NCI-H774 (cell line): ENCODE measurements at places on chromosomes 4 and X.

DNA sequence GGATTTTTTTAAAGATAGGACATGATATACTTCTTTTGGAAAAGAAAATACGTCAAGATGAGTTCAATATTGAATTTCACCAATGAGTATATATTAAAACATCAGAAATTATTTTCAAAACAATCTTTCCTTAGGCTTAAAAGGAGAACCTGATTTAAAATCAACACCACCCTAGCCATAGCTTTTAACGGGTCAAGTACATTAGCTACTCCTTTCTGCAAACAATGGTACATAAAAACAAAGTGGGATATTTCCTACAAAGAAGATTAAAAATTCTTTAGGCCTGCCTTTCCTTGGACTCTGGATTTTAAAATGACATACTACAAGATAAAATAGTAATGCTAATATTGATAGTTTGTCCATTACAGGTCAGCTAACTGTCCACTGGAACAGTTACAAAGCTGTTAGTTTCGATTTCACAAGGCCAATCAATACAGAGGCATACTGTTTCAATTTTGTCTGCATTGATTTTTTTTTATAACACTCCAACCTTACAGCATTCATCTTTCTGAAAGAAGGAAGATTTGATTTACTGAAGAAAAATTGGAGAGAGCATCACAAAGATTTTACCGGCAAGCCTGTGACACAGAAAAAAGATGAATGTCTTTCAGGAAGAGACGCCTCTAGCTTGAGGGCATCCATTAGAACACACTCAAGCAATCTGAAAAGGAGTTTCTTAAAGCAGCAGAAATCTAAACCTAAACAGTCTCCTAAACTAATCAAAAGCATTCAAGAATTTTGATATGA is 97.2 kb downstream of the MAB21L2 start:
- no peak for DNase-seq

DNA sequence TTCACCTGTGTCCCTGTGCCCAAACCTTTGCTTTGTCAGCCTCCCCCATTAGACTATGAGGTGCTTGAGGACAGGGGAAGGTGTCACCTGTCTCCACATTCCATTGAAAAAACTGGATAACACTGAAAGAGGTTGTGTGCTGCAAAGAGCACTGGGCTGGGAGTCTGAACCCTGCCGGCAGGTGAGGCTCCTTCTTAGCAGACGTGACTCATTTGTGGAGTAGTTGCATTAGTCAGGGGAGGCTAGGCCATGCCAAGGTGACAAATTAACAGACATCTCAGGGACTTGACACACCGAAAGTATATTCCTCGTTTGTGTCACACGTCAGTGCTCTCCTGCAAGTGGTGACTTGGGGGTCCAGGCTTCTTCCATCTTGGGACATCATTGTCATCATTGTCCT is 95.9 kb upstream of the STX18 start:
- DNase-seq = no peak

DNA sequence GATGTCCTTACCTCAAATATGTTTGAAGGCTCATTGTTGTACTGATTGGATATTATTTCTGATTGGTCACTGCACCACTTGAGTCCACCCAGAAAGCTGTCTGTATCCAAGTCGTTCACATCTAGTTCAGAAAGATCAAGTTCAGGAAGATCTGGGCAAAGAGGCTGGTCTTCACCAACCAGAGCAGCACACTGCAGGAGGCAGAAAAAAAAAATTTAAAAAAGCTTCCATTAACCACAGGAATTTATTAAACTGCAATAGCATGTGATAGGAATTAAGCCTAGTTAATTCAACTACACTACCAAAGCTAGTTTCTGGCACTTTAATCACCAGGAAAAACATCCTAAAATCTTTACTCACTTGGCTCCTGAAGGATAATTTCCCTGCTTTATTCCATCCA is 5.1 kb downstream of the PPARGC1A start:
- DNase-seq = no peak

- DNase-seq = peak; percentile 1
Measured at GRCh38 chr4:111630705-111631104, 514.5 kb upstream of the FAM241A start.

GRCh38 chr4:8182858-8183725 is 16.0 kb upstream of the SH3TC1 start:
- DNase-seq = no peak

GRCh38 chr4:81472281-81473182 is 825 bp upstream of the RASGEF1B start:
- DNase-seq = no peak

DNA sequence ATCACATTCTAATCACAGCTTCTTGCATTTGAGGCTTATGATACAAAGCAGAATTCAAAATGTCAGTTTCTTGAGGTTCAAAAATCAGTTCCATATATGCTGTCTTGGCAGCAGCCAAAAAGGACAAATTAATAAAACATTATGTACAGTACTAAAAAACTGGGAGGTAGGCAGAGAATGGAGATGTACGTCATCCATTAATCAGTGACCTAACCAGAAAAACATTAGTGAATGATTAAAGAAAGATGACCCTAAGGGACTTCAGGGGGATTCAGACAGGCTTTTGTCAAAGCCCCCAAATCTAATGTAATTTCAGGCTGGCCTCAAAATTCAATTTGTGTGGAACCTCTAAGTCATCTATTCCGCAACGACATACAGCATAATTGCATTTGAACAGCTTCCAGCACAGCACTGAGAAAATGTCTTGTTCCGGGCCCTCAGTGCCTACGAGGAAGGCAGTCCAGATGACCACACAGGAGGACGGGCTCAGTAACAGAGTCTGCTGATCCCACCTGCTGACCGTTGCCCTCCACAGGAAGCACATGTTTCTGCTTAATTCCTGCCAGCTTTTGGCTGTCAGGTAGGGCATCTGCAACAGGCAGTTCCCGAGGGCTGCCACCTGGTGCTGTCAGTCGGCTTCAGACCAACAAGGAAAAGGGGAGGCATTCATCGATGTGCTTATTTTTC is 83.8 kb upstream of the HHIP start:
- DNase-seq = no peak

- DNase-seq = peak; percentile 0
Measured at GRCh38 chrX:96372313-96373046, 312.2 kb upstream of the DIAPH2 start.

DNA sequence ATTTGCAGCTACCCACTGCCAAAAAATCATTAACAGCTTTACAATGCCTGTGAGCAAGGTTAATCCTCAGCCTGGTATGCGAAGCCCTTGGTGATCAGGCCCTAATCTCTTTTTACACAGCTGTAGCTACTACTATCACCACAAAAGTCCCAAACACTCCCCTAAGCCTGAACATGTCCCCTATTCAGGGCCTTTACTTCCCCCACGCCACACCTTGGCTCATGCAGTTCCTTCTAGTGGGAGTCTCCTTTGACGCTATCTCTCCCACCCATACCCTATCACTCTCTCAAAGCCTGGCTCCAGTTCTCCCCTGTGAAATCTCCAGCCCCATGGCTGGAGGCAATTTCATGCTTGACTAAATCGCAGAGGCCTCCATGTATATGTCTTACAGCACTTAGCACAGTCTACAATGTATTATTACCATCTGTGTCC is 90.6 kb upstream of the CBR4 start:
- DNase-seq = no peak

GRCh38 chr4:8427761-8428287 is 12.7 kb downstream of the ACOX3 start:
- DNase-seq = no peak

DNA sequence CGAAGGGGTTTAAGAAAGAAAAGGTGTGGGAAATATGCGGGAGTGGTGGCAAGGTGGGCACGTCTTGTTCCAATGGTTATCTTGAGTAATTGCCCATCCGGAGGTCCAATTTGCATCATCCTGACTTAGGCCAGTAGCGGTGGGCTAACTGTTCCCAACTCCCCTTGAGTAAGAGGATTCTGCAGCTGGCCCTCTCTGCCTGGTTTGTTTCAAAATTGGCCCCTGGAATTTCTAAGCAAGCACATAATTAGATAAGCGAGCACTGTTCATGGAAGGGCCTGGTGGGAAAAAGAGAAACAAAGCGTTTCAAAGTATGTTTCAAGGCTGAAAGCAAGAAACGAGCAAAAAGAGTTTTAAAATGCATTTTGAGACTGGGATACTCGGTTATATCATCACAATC is 198.2 kb downstream of the CEP135 start:
- no peak for DNase-seq

GRCh38 chrX:153869473-153870287 is 16.3 kb downstream of the L1CAM start:
- no peak for DNase-seq

GRCh38 chr4:137422666-137423065 is 109.6 kb downstream of the PCDH18 start:
- no peak for DNase-seq

- no peak for DNase-seq
Measured at GRCh38 chr4:163309466-163309865, 22.9 kb downstream of the NPY1R start.

DNA sequence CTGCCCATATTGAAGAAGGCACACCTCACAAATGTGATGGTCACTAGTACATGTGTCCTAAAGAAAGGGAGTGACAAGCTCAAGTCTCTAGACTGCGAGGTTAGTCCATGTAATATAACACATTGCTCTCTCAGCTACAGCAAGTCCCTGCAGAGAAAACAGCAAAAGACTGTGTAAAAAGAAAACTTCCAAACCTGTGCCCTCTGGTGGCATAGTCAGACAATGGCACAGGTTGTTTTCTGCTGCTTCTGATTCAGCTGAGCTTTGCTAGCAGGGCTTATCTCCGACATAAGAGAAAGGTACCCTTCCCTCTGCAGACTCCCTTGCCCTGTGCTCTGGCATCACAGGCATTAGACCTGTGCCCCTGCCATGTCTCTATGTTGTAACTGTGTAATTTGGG is 1.4 kb upstream of the SERPINA7 start:
- no peak for DNase-seq

GRCh38 chrX:153875391-153876111 is 10.4 kb downstream of the L1CAM start:
- no peak for DNase-seq

GRCh38 chrX:8232406-8232805 is 61.3 kb upstream of the VCX2 start:
- no peak for DNase-seq

GRCh38 chrX:149493567-149494562 is 11.2 kb downstream of the IDS start:
- no peak for DNase-seq

- no peak for DNase-seq
Measured at GRCh38 chr4:182272151-182272550, 28.9 kb downstream of the TENM3 start.

DNA sequence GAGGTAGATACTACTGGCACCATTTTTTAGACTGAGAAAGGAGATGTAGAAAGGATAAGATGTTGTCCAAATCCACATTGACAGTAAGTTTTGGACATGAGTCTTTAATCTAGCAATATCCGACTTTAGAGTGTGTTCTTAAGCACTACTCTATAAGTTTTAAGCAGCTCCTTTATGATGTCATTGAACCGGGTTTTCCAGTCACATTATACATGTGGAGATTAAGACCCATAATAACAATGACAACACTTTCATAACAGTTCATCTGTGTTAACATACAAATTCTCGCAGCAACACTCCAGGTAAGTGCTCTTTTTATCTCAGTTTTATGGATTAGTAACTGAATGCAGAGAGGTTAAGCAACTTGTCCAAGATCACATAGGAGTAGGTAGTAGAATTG is 30.3 kb upstream of the CXCL8 start:
- no peak for DNase-seq

GRCh38 chrX:33211356-33212260 is at the start of gene DMD:
TSS of gene DMD (minus strand) at chrX:33211549. CDS start at chrX:33211312, 237 bp downstream.
- no peak for DNase-seq

GRCh38 chr4:45475548-45475947 is 648.3 kb downstream of the GABRG1 start:
- no peak for DNase-seq

GRCh38 chrX:119605464-119606279 is 552 bp downstream of the NKRF start:
- no peak for DNase-seq

DNA sequence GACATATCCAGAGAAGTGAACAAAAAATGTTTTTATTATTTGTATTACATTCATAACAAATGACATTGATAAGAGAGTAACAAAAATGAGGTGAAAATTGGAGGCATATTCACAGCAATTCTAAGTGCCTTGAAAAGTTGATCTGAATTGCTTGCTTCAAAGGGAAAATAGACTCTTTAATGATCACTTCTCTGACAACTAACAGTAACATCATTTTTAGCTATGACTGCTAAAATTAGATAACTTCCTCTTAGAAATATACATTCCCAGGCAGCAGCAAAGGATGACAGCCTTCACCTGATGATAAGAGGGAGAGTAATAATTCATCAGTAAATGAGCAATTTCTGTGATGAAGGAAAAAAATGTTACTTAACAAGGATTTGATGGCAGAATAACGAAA is 472.5 kb downstream of the PCDH10 start:
- no peak for DNase-seq

- DNase-seq = no peak
Measured at GRCh38 chr4:147879676-147880075, 147.8 kb downstream of the ARHGAP10 start.

GRCh38 chr4:57331959-57332358 is 221.8 kb upstream of the IGFBP7 start:
- no peak for DNase-seq
